ENCODE measurements at places on chromosomes 1 and 21.
A peak's percentile ranks its signal among the peaks of the same experiment; 100 is the strongest.

DNA sequence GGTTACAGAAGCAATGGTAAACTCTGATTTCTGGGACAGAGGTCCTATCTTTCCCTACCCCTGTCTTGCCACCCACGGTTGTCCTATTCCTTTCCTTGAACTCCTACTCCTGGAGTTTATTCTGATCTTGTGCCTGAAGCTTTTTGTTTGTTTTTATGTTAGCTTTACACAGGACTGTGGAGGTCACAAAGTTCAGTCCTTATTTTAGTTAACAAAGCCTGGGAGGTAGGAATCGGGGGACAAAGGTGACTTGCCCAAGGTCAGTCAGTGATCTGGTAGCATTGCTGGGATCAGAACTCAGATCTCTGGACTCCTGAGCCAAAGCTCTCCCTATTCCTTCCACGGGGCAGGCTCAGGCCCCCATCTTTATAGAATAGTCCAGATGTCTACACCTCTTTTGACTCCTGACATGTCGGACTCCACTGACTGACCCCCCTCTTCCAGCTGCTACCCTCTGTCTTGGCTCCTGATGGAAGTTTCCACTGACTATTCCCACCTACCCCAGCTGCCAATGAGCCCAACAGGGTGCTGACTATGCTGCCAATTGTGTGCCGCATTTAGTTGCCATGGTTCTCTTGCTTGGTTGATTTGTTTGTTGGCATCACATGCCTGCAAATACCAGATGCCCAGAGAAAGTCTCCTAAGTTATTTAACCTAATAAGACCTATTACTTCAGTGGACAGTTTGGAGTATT is 9.9 kb downstream of the F5 start:
- no peak for DNase-seq

DNA sequence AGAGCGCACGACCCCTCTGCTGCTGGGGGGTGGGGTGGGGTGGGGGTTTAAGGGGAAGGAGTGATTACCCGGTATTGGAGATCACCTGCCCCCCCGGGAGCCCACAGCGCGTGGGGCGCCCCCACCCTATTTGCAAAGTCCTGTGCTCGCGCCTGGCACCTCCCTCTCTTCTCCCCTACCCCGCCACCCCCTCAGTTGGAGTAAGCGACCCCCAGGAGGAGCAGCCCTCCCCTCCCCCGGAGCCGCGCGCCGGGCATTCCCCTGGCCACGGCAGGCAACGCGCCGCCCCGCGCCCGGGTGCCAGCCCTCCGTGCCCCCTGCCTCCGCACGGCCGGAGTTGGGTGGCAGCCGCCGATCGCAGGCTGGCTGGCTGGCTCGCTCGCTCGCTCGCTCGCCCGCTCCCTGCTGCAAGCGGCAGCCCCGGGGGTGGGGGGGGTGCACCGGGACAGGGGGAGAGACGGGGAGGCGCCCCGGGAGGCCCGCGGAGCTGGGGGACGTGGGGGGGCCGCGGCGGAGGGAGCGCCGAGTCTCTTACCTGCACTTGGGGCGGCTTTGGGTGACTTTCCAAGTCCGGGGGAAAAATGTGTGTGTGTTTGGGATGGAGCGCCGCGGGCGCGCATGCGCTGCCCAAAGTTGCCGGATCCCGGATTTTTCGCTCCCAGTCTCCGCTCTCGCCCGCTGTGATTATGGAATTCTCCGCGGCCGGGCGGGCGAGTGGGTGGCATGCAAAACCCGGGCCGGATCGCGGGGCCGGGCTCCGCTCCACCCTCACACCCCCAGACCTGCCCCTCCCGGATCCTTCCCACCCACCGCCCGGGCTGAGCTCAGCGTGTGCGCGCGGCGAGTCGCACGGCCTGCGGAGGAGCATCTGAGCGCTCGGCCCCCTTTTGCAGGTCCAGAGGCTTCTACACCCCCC is at the start of gene CASZ1:
Gene CASZ1, minus strand, starts transcription at position 618 of the 916 bp plus-strand sequence. CDS start 102,757 bp downstream, outside the sequence.
- peak; percentile 53 for DNase-seq

- DNase-seq = no peak
Measured at GRCh38 chr1:245332513-245332912, 177.7 kb downstream of the KIF26B start.

- DNase-seq = peak; percentile 51
Measured at GRCh38 chr1:247331172-247331524, 519 bp downstream of the ZNF496 start.

DNA sequence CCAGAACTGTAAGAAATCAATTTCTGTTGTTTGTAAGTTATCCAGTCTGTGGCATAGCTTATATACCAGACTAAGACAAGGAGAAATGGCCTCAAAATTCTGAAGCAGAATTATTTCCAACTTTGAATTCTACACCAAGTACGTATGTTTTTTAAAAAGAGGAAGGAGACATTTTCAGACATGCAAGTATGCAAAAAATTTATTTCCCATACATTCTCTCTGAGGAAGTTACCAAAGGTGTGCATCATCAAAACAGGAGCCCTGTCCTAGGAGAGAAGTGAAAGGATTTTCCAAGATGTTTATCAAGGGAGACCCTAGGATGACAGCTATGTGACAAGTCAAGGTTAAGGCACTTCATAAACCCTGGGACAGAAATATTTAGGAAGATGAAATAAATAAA is 49.3 kb upstream of the RABGAP1L start:
- DNase-seq = no peak

GRCh38 chr1:153400244-153400643 is 9.4 kb upstream of the S100A8 start:
- DNase-seq = no peak

DNA sequence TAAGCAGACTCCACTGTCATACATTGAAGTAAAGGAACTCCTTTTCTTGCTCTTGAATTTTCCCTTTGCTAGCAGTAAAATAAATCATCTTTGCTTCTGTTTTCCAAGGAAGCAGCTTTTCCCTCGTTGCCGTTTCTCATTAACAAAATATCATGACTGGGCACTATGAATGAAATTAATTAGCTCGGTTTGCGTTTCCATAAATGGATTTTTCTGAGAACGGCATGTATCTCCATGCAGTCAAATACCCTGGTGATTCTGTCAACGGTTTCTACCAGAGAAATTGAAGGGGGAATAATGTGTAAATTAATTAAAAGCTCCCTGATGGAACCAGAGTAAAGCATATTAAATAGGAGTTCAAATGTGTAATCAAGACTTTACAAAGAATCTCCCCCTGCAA is 265.1 kb downstream of the LRRC40 start:
- DNase-seq = no peak

GRCh38 chr21:34889676-34890469 is 159.2 kb downstream of the RUNX1 start:
- peak; percentile 75 for DNase-seq

GRCh38 chr21:44495611-44496563 is 40.6 kb downstream of the LRRC3 start:
- no peak for DNase-seq

Measured in T1000 (cell line).